Stimulated activated CD8-positive, alpha-beta memory T cell treated with anti-CD3 and anti-CD28 coated beads, Interleukin-15, amount 100 ng/mL, for 1 hour (primary cell): ENCODE measurements at places on chromosomes 2 and 18.

DNA sequence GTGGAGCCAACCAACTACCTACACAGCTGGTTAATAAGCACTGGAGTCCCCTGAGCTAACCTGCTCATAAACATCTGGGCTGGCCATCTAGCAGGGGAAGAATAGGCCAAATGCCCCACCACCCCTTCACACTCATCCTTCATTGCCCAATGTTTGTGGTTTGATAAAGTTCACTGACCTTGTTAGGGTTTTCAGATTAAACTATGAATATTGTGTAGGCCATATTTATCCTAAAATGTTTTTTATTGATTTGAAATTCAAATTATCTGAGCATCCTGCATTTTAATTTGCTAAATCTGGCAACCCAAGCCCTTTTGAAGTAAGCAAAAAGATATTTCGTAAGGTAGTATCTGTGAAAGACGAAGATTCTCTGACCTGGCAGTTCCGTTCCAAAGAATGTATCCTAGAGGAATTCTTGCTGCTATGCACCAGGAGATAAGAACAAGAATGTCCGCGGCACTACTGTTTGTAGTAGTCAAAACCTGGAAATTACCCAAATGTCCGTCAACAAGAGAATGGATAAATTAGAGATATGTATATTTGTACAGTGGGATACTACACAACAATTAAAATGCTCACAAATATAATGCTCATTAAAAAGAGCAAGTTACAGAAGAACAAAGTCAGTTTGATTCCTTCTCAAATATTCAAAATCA lies 5.8 kb upstream of the TLK1 start:
- DNase-seq, result no peak

- DNase-seq, result no peak
Measured at GRCh38 chr2:189409647-189410046, 31.6 kb upstream of the WDR75 start.

- no peak for DNase-seq
Measured at GRCh38 chr2:128308284-128308731, 10.4 kb downstream of the HS6ST1 start.

DNA sequence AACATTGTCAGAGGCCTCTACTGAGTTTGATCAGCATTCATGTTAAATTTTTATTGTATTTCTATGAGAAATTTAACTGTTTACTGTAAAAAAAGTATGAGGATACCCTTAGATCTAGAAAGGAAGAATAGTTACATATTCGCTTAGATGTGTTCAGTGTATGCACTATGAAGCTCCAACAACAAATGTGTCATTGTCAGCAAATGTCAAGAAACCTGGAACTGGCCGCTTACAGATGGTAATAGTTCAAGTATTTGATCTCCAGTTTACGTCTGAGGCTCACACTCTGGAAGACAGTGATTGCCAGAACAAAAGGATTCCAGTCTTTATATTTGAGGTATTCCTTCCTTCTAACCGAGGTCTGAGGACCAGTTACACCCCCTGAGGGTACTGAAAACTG lies 921.2 kb upstream of the LRRTM1 start:
- DNase-seq, result no peak

DNA sequence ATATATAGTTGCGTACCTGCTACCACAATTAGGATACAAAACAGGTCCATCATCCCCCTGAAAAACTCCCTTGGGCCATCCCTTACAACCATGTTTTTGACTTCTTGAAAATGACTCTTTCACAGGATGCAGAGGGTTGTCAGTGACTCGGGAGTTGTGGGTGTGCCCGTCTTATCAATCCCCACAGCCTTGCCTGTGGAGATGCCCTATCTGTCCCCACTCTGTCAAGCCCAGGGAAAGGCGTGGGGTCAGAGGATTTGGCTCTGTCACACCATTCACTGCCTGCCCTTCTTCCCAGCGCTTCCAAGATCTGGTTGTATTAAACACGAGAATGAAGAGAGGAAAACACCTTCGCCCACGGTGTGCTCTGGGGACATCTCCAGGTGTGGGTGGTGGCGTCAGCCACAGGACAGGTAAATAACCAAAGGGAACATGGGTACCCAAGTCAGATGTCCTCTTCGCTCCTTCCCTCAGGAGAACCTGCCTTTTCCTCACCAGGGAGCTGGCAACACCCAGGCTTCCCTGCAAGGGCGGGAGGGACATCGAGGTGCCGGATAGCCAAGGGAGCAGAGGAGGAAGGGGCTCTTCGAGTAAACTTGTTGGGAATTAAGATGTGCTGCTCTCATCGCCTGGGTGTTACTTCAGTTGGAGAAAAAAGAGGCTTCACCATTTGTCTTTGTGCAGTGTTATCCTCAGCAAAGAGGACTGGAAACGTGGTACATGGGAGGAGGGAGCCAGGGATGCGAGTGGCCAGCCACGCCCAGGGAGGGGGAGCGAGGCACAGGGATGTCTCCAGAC lies 100.3 kb downstream of the B3GNT2 start:
- DNase-seq, result no peak

GRCh38 chr18:54931152-54931551 lies 28.1 kb downstream of the CCDC68 start:
- no peak for DNase-seq

- no peak for DNase-seq
Measured at GRCh38 chr18:41543815-41544214, 411.2 kb upstream of the PIK3C3 start.

- no peak for DNase-seq
Measured at GRCh38 chr18:23284629-23285028, 149.3 kb downstream of the CABLES1 start.
